ENCODE measurements at places on chromosomes 12 and 14.

DNA sequence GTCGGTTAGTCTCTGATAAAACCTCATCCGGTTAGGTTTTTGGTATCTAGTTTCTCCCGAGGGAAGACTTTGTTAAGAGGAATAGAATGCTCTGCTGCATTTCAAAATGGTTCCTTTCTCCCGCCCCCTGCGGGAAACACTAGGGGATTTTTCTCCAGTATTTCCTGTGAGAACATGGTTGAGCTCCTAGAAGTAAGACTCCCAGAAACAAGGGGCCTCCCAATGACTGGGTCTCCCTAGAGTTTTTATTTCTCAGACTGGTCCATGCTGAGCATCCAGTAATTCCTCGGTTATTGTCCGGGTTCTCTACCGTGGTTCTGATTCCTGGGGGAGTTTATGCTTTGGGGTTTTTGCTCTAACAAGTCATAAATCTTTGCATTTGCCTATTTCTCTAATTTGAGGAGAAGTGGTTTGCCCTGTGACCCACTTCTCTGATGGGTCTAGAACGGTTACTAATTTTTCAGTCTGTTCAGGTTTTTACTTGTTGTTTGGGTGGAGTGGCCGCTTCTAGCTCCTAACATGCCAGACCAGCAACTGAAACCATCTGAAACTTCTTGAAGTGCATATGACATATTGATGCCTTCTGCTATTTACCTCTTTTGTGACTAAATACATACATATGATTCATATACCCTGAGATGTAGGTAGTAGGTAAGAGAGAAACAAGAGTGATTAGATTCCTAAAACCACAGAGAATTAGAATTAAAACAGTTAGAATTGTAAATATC lies 25.1 kb downstream of the TESPA1 start:
- no peak for DNase-seq

GRCh38 chr12:230925-231671 lies 17.1 kb upstream of the SLC6A12 start:
- peak; percentile 8 for DNase-seq

GRCh38 chr14:45793081-45793480 lies 540.1 kb upstream of the MIS18BP1 start:
- DNase-seq: no peak

- no peak for DNase-seq
These were observed 54.9 kb downstream of the CPNE8 start for GRCh38 chr12:38850461-38850860.

DNA sequence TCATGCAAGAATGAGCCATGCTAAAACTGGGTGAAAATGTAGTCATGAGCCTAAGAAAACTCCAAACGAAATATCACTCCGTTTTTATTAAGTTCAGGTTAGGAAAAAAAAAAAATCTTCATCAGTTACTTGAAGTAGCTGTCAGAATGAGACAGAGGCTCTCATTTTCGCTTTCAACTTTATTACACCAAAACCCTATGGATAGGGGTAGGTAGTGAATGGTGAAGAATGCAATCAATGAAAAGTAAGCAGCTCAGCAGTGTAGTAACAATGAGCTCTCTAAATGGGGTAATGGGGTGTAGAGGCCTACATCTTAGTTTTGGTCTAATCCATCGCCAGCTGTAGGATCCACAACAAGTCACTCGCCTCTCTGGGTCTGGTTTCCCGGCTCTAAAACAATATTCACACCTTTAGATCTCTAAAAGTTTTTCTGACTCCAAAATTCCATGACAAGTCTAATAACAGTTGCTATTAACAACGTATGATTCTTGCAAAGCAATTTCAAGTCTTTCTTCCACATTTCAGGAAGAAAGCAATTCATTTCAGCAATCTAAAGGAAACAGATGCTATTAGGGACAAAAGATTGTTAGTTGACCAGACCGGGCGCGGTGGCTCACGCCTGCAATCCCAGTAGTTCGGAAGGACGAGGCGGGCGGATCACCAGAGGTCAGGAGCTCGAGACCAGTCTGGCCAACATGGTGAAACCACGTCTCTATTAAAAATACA lies 1.7 kb downstream of the BTBD7 start:
- no peak for DNase-seq

GRCh38 chr14:104164041-104164440 lies 25.7 kb downstream of the KIF26A start:
- DNase-seq: no peak

GRCh38 chr12:97306147-97306546 lies 156.5 kb upstream of the RMST start:
- DNase-seq: no peak

- DNase-seq: no peak
These were observed 35.5 kb upstream of the ATF1 start for GRCh38 chr12:50728417-50728816.

DNA sequence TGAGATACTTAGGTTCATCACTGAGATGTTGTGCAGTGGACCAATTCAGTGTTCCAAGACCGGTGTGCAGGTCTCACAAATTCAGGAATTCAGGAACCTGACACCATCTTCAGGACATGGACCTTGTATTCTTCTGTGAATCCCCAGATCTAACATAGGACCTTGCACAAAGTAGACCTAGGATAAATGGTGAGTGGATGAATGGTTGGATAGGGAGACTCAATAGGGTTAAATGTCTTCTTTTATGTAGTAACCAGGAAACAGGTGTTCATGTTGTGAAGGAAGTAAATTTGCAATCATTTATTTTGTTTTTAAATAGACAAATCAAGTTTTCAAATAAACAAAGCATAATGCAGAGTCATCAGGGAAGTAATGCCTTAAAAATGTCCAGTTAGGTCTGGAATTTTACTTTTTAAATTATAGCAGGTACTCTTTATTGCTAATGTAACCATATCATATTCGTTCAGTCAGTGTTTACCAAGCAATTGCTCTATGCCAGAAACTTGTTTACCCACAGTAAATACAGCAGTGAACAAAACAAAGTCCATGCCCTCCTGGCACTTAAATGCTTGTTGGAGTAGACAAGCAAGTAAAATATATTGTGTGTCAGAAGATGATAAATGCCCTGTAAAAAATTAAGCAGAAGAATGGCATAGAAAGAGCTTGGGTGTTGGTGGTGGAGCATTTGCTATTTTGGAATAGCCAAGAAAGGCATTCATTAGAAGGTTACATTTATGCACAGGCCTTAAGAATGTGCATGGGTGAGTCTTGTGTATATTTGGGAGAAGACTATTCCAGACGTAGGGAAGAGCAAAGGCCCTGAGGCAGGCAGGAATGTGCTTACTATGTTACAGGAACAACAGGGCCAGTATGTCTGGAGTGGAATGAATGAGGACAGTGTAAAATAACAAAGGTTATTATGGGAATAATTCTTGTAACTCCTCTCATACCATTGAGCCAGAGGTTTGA lies 26.3 kb downstream of the RXYLT1 start:
- peak; percentile 96 for DNase-seq

- no peak for DNase-seq
These were observed 15.8 kb upstream of the PTPRR start for GRCh38 chr12:70936203-70936813.

DNA sequence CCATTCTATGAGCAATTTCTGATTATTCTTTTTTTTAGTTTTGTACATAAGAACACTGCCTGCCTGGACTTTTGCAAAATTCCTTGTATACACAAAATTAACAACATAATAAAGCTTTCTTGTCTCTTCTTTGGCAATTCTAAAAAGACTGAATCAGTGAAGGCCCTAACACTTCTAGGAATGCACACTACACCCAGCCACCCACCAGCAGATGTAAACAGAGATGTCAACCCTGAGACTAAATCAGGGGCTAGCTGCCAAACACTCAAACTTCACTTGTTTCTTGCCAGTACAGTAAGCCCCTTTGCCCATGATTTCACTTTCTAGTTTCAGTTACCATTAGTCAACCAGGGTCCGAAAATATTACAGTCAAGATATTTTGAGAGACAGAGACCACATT lies 15.5 kb downstream of the DCAF5 start:
- no peak for DNase-seq

DNA sequence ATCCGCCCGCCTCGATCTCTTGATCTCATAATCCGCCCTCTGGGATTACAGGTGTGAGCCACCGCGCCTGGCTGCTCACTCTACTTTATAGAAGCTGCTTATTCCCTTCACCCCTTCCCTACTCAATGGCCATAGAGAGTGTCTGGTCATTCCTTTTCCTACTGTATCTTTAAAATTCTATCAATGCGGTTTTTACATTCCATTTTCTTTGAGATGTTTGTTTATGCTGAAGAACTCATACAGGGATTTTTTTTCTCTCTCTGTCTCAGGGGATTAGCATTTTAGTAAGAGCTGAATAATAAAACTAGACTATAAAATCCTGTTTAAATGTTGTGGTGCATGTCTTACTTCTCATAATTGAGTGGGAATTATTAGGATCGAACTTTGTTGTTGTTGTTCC lies 218.6 kb upstream of the FOXN3 start:
- no peak for DNase-seq

DNA sequence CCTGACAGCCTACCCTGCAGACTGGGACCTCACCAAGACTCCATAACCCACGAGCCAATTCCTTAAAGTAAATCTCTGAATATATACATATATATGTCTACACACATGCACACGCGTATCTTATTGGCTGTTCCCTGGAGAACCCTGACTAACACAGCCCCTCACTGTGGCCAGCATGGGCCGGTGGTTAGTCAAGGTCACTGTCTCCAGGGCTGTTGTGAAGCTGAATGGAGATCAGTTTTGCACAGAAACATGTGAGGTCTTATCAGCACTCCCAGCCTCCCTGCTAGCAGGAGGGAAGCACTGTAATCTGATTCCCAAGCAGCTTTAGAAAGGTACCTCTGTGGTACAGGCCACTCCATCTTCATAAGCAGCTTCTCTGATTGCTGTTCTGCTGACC lies 46.6 kb upstream of the PLEKHG6 start:
- peak; percentile 78 for DNase-seq

DNA sequence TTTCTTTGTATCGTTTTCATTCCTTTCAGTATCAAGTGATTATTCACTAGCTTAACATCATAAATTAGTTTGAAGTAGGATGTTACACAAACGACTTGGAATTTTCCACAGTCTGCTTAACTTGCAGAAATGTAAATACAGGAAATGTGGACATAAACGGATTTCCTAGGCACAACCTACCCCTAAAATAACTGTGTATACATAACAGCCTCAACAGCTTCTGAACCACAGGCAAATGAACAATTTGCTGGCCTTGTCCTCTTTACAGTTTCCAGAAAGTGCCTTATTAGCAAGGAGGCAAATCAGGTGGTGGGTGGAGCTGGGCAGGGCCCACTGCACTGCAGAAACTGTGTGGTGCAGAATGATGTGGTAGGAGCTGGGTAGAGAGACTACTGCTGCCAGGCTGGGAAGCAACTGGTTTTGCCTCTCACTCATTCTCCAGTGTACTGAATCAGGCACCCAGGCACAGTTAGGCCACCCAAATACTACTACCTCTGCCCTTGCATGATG lies 14.1 kb downstream of the DRAM1 start:
- DNase-seq: peak; percentile 31

DNA sequence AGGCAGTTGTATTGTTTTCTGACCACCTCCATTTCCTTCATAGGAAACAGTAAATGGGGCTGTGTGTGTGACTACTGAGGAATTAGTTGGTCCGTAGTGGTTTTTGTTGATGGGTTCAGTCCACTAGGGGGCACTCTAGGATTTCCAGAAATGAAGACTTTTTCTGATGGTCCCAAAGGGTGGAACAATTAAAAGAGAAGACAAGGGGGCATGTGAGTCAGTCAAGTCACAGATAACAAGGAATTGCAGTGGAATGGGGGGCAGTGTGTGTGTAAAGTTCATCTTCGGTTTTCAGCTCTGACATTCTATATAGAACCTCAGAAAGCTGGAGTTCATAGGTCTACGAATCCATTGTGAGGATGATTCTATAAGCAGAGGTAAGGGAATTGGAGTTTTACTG lies 186.6 kb upstream of the OR4E1 start:
- no peak for DNase-seq

- DNase-seq: no peak
These were observed 70.0 kb upstream of the BMP4 start for GRCh38 chr14:54026671-54027070.

GRCh38 chr12:70966046-70966445 lies 45.5 kb upstream of the PTPRR start:
- DNase-seq: no peak

DNA sequence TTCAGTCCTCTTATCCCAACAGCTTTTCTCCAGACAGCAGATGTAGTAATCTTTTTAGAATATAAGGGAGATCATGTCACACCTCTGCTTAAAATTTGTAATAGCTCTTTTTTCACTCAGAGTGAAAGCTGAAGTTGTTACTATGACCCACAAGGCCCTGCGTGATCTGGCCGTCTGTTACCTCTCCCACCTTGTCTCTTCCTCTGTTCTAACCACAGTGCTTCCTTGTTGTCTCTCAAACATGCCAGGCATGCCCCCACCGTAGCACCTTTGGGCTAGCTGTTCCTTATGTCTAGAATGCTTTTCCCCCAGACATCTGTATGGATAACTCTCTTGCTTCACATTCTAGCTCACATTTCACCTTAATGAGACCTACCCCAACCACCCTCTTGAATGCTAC lies 6.5 kb downstream of the NECAP1 start:
- DNase-seq: no peak

- no peak for DNase-seq
These were observed 121.6 kb downstream of the TMEM121 start for GRCh38 chr14:105647784-105648608.

DNA sequence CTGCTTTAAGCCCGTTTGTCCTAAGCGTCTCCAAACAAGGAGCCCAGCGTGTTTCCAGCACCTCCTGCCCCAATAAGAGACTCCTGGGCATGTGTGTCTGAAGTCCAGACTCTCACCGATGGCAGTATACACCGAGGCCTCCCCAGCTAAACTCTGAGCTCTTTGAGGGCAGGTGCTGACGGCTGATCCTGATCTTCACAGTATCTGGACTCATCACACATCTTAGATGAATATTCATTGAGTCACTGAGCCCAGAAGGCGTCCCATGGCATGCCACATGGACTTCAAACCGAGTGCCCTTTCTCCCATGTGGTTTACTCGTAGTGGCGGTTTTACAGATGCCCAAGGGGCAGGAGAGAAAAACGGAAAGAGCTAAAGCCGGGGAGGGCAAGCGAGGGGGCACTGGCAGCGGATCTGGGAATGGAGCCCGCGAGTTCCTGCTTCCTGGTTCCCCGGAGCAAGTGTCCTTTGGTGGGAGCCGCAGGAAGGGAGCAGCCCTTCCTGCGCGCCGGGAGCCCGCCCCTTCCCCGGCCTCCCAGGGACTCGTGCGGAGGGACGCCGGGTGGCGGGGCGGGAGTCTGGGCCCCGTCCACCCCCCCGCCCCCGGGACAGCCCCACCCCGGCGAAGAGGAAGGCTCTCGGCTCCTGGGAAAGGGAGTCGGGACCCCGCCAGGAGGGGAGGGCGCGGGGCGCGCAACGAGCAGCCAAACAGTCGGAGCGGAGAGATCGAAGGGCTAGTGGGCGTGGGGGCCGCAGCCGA lies 585 bp upstream of the TEAD4 start:
- peak; percentile 21 for DNase-seq

DNA sequence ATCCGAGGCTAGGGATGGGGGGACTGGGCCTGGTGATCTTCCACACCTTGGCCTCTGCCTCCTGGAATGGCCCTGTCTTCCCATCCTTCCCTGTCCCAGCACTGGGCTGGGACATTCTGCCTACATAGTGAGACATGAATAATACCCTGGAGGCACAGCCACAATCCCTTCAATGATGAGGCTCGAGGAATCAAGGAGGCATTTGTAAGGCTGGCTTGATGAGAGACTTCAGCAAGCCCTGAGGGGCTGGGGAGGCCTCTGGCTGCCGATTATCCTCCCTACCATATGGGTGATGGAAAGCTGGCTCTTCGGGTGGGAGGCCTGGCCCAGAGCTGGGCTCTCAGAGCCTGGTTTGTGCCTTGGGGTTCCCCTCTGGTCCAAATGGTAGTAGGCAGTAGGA lies 92.5 kb downstream of the CALM1 start:
- DNase-seq: no peak

Measured in NCI-H2029 (cell line).